ENCODE measurements at places on chromosomes 1 and 21.

GRCh38 chr1:59081795-59082194, 215.1 kb upstream of the FGGY start:
- DNase-seq, result no peak

DNA sequence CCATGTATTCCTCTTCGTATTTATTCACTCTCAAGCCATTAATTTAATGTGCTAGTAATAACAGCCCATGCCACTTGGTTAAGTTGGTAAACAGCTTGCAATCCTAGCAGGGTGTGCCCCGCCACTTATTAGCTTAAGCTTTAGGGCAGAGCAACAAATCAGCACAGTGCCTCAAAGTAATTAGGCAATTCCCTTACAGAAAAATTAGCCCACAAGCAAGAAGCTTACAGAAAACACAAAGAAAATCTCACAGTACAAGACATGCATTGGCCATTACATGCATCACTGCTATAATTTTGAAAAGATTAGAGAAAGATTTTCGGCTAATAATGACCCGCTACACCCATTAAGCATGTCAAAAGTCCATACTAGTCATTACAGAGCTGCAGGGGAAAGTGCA, 47.6 kb downstream of the TGFB2 start:
- no peak for DNase-seq

GRCh38 chr1:180415985-180416633, 86.3 kb downstream of the ACBD6 start:
- DNase-seq, result peak; percentile 40

DNA sequence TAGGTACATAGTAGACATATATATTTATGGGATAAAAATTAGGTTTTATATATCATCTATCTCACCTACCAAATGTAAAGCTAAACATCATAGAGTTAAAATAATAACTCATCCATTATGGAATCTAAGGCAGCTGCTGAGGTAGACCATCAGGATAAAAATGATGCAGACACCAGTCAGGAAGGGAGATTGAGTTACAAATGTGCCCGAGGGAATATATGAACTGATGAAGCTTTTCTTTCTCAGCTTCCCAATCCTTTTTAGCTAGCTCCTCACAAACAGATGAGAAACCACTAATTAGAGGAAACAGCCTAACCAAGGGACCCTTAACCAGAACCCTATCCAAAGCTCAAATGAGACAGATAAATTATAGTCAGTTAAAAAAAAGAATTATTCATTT, 20.9 kb downstream of the TTLL7 start:
- no peak for DNase-seq

GRCh38 chr1:40987439-40988276, 8.2 kb downstream of the CTPS1 start:
- no peak for DNase-seq

DNA sequence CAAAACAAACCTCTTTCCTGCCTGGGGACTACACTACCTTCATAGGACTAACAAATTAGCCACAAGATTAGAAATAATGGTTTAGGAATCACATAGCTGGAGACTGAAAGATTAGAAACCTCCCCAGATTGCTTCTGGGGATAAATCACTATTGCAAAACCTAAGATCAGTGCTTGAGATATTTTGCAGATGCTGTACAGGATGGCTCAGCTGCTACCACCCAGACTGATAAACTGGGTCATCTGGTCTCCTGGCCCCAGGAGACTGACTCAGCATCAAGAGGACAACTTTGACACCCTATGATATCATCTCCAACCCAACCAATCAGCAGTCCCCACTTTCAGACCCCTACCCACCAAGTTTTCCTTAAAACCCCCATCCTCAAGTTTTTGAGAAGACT, 137.0 kb downstream of the LRRC53 start:
- no peak for DNase-seq

DNA sequence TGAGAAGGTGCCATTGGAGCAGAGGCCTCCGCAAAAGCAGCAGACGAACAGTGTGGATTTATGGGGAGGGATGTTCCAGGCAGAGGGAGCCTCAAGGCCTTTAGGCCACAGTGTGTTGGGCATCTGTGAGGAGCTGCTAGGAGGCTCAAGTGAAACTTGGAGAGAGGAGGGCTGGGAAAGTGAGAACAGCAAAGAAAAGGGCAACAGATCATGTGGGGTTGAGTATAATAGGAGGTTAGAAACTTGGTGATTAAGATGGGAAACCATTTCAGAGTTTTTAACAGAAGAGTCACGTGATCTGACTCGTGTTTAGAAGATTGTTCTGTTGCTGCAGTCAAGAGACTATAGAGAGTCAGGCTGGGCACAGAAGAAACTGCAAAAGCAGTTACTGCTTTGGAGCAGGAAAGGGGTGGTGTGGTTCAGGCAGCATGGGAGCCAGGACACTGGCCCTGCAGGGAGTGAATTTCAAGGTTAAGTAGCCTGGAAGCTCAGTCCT, 277.0 kb downstream of the DISC1 start:
- no peak for DNase-seq

- DNase-seq, result no peak
These were observed 17.4 kb downstream of the ATP1A4 start for GRCh38 chr1:160168609-160169369.

- peak; percentile 53 for DNase-seq
These were observed 46.8 kb upstream of the WASF2 start for GRCh38 chr1:27536767-27537166.

GRCh38 chr21:22535630-22536029, 1537.4 kb downstream of the NCAM2 start:
- DNase-seq, result no peak

DNA sequence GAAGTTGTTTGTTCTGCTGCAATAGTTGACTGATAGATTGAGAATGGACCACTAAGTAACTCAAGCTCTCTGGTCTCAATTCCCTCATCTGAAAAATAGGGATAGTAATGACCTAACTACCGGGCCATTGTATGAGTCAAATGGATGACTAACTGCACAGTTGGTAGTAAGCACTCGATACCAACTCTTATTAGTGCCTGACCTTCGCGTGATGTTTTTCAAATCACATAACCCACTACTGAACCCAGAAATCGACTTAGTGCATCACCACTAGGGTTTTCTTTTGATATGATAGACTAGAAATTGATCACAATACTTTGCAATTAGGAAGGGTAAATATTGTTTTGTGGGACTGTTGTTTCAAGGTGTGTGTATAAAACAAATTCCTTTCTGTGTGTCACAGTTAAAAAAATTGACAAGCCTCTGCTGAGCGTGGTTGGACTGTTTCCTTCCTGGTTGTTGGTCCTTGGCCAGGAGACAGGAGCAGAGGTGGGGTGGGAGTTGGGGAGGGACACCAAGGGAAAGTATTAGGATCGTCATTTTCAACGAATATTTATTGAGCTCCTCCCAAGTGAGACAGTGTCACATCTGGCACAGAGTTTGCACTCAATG, 54.0 kb upstream of the LRP8 start:
- DNase-seq, result no peak

- no peak for DNase-seq
These were observed 44.7 kb downstream of the ATF6 start for GRCh38 chr1:161810780-161811179.

- no peak for DNase-seq
These were observed 25.4 kb downstream of the SLC30A10 start for GRCh38 chr1:219902951-219903350.

DNA sequence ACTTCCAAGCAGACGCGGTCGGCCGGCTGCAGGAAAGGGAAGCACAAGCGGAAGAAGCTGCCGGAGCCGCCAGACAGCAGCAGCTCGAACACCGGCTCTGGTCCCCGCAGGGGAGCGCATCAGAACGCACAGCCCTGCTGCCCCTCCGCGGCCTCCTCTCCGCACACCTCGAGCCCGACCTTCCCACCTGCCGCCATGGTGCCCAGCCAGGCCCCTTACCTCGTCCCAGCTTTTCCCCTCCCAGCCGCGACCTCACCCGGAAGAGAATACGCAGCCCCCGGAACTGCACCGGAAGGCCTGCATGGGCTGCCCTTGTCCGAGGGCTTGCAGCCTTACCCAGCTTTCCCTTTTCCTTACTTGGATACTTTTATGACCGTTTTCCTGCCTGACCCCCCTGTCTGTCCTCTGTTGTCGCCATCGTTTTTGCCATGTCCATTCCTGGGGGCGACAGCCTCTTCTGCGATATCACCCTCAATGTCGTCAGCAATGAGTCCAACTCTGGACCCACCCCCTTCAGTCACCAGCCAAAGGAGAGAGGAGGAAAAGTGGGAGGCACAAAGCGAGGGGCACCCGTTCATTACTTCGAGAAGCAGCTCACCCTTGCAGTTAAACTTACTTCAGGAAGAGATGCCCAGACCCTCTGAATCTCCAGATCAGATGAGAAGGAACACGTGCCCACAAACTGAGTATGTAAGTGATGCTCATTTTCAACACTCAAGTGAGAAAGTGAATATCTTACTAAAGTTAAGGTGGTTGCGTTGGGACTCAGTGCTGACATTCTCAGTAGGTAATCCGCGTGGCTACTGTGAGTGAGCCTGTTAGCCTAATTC, 25.5 kb downstream of the UTS2 start:
- DNase-seq, result no peak

DNA sequence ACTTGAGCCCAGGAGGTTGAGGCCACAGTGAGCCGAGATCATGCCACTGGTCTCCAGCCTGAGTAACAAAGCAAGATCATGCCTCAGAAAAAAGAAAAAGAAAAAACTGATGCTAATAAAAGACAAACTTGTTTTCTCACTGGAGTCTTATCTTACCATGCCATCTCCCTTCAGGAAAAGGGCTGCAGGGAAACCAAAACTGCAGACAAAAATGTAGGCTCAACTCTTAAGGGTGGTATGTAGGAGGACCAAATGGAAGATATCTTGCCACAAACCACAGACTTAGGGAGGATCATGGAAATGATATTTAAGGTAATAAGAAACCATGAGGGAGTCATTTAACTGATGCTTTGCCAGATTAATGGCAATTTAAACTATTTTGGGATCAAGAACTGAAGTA, 32.9 kb downstream of the UROD start:
- DNase-seq, result no peak

GRCh38 chr1:244087611-244088010, 36.5 kb downstream of the ZBTB18 start:
- no peak for DNase-seq

- no peak for DNase-seq
These were observed 173.1 kb upstream of the GALNT2 start for GRCh38 chr1:229893762-229894444.

DNA sequence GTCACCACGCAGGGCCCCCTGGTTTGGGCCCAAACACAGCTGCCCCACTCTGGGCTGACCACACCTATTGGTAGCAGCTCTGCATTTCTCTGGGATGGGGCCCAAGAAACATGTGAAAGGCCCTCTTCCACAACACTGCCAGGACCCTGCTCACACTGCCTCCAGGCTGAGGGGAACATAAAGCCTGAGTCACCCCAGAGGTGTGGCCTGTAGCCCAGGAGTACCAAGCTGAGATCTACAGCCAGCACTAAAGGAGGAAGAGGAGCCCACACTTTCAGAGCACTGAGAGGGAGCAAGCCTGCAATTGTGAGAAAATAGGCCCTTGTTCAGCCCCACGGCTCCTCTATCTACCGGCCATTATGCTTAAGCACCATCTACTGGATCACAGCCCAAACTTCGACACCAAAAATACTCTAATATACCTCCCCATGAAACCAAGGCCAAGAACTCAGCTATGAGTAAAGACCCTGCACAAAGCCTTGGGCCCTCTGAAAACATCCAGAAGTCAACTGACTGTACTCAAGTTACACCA, 14.4 kb upstream of the OR2T10 start:
- DNase-seq, result no peak

- DNase-seq, result peak; percentile 52
These were observed 86.1 kb downstream of the FASLG start for GRCh38 chr1:172745014-172745413.

All from HEK293T (cell line).